ENCODE measurements at places on chromosomes 3 and 15.

DNA sequence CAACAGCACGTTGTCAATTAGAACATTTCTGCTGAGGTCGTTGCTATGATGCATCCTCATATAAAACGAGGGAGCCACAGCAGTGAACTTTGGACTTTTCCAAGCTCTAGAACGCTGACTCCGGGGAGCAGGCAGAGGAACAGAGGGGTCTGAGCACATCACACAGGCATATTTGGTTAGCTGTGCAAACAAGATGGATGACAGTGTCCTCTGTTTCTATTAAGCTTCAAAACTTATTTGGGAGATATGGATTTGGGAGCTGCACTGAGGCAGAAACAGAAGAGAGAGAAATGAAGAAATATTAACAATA, 278.0 kb upstream of the TBL1XR1 start:
- DNase-seq: no peak

GRCh38 chr3:157793745-157794144, 290.5 kb upstream of the VEPH1 start:
- no peak for DNase-seq

GRCh38 chr15:71501344-71502076, 308.8 kb upstream of the NR2E3 start:
- no peak for DNase-seq

GRCh38 chr15:101455291-101456025, 34.0 kb downstream of the PCSK6 start:
- DNase-seq: no peak

- no peak for DNase-seq
Observed at GRCh38 chr15:64060716-64061115, 14.4 kb upstream of the DAPK2 start.

DNA sequence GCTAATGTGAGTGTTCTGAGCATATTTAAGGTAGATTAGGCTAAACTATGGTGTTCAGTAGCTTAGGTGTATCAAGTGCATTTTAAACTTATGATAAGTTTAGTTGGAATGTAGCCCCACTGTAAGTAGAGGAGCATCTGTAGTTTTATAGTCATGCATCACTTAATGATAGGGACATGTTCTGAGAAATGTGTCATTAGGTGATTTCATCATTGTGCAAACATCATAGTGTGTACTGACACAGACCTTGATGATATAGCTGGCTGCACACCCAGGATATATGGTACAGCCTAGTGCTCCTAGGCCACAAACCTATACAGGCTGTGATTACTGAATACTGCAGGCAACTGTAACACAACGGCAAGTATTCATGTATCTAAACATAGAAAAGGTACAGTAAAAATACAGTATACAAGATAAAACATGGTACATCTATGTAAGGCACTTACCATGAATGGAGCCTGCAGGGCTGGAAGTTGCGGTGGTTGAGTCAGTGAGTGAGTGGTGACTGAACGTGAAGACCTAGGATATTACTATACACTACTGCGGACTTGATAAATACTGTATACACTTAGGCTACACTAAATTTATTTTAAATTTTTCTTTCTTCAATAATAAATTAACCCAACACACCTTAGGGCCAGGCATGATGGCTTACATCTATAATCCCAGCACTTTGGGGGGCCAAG, 17.9 kb downstream of the DNAH1 start:
- DNase-seq: no peak

- no peak for DNase-seq
Observed at GRCh38 chr3:179801856-179802255, 149.0 kb downstream of the USP13 start.

- no peak for DNase-seq
Observed at GRCh38 chr3:180871901-180872300, 40.6 kb upstream of the FXR1 start.

GRCh38 chr3:154243353-154243752, 80.9 kb downstream of the DHX36 start:
- no peak for DNase-seq

DNA sequence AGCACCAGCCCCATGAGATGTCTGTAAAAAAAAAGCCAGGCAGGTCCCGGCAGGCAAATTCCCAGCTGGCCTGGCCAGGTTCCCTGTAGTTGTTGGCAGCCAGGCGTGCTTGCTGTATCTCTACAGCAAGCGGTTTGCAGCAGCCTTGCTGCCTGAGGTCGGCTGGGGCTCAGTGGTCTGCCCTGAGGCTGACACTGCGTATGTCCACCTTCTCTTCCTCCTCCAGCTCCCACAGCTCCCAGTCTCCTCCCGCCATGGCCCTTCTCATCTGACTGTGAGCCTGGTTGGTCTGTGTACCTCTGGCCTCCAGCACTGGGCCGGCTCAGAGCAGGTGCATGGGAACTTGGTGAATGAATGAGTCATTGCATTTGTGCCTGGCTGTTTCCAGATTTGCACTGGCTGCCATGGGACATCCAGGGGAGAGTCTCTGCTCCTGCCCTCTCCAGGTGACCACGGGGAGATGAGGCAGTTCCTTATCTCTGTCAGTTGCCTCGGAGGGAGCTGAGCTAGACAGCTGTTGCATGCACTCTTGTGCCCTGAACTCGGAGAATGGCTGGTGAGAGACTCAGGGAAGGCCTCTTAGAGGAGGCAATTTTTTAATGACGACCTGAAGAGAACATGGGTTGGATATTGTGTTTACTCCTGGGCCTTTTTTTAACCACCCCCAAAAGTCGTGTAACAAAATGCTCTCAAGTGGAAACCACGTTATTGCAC, 43.0 kb downstream of the SPSB4 start:
- no peak for DNase-seq

DNA sequence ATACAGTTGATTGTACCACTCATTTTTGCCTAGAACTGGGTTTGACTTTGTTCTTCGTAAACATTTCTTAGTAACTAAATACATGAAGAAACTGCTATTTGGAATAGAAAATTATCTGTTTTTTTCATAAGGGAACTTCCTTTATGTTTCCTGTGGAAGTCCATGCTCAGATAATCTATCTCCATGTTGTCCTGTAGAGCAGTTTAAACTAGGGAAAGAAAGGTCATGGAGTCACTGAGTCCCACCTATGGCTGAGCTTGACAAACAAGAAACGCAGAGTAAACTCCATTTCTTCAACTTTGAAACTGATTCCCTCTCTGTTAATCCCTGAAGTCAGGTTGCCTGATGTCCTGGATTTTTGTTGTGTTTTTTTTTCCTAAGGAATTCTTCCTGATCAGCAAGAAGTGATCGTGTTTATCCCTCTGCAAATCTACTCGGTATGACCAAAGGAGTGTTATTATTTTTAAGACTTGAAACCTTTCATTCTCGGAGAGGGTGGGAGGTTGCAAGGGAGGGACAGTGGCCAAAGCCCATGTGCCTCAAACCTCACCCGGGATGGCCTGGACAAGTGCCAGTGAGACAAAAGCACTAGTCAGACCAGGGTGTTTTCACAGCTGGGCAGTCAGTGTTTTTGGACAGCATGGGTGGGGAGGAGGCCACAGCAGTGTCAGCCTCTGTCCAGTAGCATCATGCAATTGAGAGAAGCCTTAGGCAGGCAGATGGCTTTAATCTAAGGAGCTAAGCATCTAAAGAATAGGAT, 129.8 kb upstream of the PHLDB2 start:
- DNase-seq: no peak

DNA sequence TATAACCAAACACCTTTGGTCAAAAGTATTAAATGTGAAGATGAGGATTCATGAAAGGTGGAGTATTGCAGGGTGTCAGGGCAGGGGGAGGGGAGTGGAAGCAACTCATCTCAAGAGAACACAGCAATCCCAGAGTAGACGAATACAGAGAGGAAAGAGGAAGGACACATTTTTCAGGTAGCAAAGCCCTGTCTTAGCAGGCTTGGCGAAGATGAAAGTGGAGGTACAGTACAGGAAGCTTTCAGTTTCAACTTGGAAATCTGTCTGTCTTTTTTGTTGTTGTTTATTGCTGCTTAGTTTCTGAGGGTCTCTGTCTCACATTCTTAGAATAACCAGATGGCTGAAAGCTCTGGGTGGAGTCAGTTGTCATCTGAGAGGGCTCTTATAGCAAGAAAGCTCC, 80.8 kb upstream of the GPR149 start:
- DNase-seq: no peak

GRCh38 chr3:71244826-71245488, 338.6 kb downstream of the FOXP1 start:
- no peak for DNase-seq

DNA sequence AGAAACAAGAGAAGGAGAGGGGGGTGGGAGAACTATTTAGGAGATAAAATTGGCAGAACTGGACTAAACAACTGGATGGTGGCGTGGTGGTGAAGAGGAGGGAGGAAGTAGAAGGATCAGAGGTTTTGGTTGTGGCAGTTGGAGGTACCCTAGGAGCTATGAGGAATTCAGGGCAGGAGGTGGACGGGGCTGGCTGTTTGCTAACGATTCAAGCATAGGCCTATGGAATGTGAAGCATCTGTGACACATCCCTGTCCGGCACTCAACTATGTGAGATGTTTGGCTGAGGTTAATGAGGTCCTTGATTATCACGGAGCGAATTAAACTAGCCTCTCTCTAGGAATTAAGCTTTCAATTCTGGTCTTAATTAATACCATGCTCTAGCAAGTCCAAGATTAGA, 13.5 kb downstream of the TARS3 start:
- no peak for DNase-seq

- no peak for DNase-seq
Observed at GRCh38 chr3:57746156-57747010, 9.7 kb upstream of the SLMAP start.

DNA sequence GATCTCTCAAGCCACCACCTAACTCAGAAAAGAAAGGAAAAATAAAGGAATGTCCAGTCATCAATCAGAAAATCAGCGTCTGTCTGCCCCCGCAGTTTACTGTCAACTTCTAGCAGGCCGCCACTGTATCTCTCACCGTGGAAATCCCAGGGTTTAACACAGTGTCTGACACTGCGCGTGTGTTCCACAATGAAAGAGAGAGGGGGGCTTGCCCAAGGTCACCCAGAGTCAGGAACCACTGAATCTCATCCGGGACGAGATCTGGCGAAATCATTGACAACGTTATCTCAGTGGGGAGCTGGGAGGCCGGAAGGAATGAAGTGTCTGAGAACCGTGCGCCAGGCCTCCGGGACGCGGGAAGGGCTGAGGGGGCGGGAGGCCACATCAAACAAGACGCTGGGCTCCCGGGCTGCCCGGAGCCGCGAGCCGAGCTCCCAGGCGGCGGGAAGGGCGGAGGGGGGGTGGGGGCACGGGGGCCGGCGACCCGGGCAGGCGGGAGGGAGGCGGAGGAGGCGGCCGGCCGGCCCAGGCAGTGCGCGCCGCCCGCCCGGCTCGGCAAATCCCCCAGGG, 2.2 kb upstream of the HES1 start:
- no peak for DNase-seq

- no peak for DNase-seq
Observed at GRCh38 chr3:138066383-138066782, 49.0 kb downstream of the DZIP1L start.

GRCh38 chr3:18376682-18377081, 48.5 kb downstream of the SATB1 start:
- no peak for DNase-seq

DNA sequence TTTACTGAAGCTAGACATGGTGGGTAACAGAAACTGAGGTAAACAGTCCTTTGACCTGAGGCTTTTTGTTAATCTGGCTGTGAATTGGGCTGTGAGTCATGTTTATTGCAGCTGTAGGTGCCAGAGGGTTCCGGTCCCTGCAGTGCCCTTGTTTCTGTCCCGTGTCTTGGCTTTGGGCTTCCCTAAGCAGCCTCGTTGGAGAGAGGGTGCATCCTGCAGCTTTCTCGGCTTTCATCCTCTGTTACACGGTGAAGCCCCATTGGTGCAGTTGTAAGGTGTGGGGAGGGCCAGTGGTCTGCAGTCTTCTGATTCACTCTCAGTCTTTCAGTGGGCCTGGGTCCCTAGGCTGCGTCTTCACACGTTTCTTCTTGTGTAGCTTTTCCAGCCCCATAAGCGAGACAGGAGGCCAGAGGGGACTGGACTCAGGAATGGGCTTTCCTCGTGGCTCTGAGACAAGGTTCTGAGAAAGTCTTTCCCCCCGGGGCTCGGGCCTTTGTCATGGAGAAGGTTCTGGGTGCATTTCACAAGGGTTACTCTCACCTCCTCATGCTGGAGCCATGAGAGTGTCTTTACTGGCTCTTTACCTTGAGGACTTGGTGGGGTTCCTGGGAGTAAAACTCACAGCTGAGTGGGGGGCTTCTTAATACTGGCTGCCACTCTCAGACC, 33.1 kb downstream of the ASB7 start:
- no peak for DNase-seq

- no peak for DNase-seq
Observed at GRCh38 chr3:51721062-51721745, 14.3 kb downstream of the GRM2 start.

- no peak for DNase-seq
Observed at GRCh38 chr3:180707896-180708295, 28.6 kb upstream of the CCDC39 start.

DNA sequence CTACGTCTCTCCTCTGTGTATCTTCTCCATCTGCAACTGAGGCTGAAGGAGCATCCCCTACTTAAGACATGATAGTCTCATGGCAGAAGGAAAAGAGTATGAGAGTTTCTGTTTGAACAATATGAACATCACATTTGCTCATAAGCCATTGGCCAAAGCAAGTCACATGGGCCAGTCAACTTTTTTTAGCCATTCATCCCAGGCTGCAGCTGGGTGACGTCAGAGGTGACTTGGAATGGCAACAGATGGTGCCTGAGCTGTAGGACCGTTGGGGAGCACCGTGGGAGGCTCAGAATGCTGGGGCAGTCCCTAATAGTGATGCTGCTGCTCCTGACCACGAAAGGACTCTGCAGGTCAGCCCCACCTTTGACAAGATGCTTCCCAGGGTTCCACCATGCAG, 58.7 kb downstream of the CRTC3 start:
- DNase-seq: no peak

DNA sequence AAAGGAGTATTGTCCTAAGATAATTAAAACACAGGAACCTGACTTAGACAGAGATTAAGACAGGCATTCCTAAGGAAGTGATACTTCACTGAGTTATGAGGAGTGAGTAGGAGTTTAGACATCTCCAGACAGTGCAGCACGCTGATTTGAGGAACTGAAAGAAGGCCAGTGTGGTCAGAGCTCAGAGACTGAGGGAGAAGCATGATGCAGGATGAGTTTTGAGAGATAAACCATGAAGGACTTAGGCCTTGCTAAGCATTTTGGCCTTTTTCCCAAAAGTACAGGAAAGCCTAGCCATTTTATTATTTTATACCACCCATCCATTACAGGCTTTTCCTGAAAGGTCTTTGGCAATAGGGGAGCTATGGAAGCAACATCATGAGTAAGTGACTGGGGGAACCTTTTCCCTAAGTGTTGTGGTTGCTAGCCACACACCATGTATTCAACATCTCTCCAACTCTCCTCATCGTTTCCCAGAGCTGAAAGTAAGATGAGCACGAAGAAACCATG, 375.6 kb upstream of the TPRG1 start:
- DNase-seq: no peak

DNA sequence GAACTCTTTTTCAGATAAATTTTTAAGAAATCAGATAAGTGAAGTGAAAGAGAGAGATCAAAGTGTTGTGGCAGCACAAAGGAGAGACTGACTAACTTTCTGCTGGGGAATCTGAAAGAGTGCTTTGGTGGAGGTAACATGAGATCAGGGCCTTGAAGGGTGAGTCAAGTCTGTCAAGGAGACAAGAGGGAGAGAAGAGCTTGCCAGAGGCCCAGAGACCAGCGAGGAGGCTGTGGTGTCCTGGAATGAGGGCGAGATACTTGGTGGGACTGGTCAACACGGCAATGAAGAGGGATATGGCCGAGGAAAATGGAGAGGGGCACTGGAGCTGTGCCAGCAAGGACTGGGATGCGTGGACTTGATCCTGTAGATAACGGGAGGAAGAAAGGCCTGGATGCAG, 4.6 kb downstream of the TADA3 start:
- DNase-seq: no peak

- no peak for DNase-seq
Observed at GRCh38 chr3:109241459-109242186, 74.7 kb downstream of the DPPA2 start.

- DNase-seq: no peak
Observed at GRCh38 chr3:152195206-152195605, 73.5 kb upstream of the MBNL1 start.

All from GM12878 (cell line).